Pericardium fibroblast (primary cell): ENCODE measurements at places on chromosomes 2 and 18. TPM values are rescaled to one million over a fixed set of nuclear protein-coding genes. Genes with fewer than 3 reads are reported as not detected.

The KDM3A gene
- 19.5 and 25.6 TPM in 2 replicates for total RNA-seq

The PLEKHM3 gene
- 4.9 and 8.7 TPM in 2 replicates for total RNA-seq

The PRSS56 gene
- total RNA-seq = not detected in 2 replicates

The IL37 gene
- not detected in 2 replicates for total RNA-seq

The SLC9A4 gene
- total RNA-seq = not detected in 2 replicates

The EGR4 gene
- not detected in 2 replicates for total RNA-seq

The IHH gene
- 0.12 TPM in 1 of 2 replicates, not detected in the other for total RNA-seq

The EXOC6B gene
- 12.2 and 15.4 TPM in 2 replicates for total RNA-seq

The SCN9A gene
- 3.0 and 9.7 TPM in 2 replicates for total RNA-seq
